ENCODE measurements at places on chromosomes 11 and 22. TPM values are rescaled to one million over a fixed set of nuclear protein-coding genes. Genes with fewer than 3 reads are reported as not detected.

DNA sequence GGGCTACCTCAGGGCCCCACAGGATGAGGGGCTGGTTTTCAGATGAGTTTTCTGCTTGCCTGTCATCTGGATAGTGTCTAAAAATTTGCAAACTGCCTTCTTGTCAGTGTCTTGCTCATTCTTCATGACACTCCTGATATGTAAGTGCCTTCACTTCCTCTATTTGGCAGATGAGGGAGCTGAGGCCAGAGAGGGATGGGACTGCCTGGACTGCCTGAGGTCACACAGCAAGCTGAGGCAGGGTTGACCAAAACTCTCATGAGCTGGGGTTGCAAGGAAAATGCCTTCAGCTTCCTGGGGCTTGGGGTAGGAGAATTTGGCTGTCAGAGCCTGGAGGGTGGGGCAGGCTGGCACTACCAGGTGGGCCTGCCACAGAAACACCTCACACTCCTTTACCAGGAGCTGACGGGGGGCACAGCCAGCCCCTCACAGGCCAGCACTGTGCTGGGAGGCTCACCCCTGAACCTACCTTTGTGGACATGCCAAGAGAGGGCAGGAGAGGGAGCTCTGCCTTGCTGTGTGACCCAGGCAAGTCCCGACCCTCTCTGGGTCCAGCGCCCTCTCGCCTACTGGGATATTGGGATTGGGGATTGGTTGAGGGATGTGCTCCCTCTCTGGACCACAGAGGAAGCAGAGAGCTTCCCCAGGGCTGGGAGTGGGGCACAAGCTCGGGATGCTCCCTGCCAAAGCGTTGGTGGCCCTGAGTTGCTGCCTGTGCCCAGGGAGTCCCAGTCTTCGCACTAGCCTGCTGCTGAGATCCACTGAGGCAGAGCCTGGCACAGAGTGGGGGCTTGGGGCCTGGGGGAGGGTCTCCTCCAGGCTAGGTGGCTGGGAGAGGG is 1.9 kb upstream of the P2RY6 start:
- H3K4me3 ChIP-seq: no peak overlapping the region
- H3K4me1 ChIP-seq: no peaks in the 10 kb centered on the region
- no peak overlapping the region for H3K27ac ChIP-seq
- no peaks in the 10 kb centered on the region for H3K36me3 ChIP-seq
- DNase-seq: no peak

DNA sequence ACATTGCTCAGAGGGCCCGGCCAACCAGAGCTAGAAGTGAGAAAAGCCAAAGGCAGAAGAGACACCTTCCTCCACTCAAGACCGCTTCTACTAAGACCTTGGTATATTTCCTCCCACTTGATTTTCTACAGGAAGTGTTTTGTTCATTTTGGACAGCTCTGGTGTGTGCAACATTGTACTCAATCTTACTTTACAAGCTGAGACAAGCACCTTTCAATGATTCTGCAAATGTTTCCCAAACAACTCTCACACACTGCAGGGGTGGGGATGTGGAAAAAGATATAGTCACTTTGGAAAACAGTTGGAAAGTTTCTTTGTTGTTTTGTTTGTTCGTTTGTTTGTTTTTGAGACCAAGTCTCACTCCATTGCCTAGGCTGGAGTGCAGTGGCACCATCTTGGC is 15.7 kb downstream of the MYO18B start:
- no peak overlapping the region for H3K4me3 ChIP-seq
- no peak overlapping the region for H3K27ac ChIP-seq
- no peaks in the 10 kb centered on the region for H3K4me1 ChIP-seq
- H3K36me3 ChIP-seq: no peaks in the 10 kb centered on the region
- H3K27me3 ChIP-seq: no peaks in the 10 kb centered on the region

- H3K36me3 ChIP-seq: no peaks in the 10 kb centered on the region
- no peak overlapping the region for H3K4me3 ChIP-seq
- H3K27ac ChIP-seq: no peak overlapping the region
- H3K4me1 ChIP-seq: no peaks in the 10 kb centered on the region
- no peaks in the 10 kb centered on the region for H3K27me3 ChIP-seq
These were observed 83.7 kb downstream of the EXT2 start for GRCh38 chr11:44179173-44179572.

CBLIF gene
- total RNA-seq: not detected

- peaks cover 53% of the 10 kb centered on the region for H3K27me3 ChIP-seq
- H3K36me3 ChIP-seq: no peaks in the 10 kb centered on the region
- H3K4me3 ChIP-seq: no peak overlapping the region
These were observed 16.6 kb downstream of the CAVIN3 start for GRCh38 chr11:6303661-6304060.

CLDN5 gene
- total RNA-seq: 0.30 TPM

ANO1 gene
- total RNA-seq: not detected

DNA sequence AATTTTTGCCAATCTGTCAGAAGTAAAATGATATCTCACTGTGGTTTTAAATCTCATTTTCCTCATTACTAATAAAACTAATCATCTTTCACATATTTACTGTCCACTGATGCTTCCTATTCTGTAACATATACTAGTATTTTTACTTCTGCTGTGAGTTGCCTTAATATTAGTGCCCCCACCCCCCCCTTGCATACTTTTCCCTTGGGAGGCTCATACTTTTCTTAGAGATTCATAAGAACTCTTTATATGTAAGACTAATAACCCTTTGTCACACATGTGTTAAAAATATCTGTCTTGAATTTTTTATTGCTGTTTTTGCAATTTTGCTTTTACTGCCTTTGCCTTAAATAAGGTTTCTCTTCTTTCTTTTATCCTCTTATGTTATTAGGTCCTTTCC is 87.2 kb downstream of the PHF21A start:
- H3K36me3 ChIP-seq: no peaks in the 10 kb centered on the region
- no peak overlapping the region for H3K4me3 ChIP-seq
- H3K27me3 ChIP-seq: no peaks in the 10 kb centered on the region
- peaks cover 9% of the 10 kb centered on the region for H3K4me1 ChIP-seq

P2RY6 gene
- not detected for total RNA-seq

DNA sequence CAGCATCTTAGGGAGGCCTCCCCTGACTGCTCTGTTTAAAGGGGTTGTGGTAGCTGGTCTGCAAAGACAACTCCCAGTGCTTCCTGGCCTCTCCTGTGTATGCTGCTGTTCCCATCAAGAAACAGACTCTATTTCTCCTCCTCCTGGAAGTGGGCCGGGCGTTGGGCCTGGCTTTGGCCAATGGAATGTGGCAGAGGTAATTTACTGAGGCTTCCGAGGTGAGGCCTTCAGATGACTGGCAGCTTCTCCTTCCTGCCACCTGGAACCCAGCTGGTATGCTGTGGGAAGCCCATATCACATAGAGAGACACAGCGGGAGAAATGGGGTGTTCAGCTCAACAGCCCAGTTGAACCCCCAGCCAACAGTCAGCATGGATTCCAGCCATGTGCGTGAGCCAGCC is 25.1 kb upstream of the EIF3D start:
- no peaks in the 10 kb centered on the region for H3K36me3 ChIP-seq
- H3K4me3 ChIP-seq: no peak overlapping the region
- no peak for DNase-seq
- H3K4me1 ChIP-seq: no peaks in the 10 kb centered on the region
- peaks cover 9% of the 10 kb centered on the region for H3K27me3 ChIP-seq

DNA sequence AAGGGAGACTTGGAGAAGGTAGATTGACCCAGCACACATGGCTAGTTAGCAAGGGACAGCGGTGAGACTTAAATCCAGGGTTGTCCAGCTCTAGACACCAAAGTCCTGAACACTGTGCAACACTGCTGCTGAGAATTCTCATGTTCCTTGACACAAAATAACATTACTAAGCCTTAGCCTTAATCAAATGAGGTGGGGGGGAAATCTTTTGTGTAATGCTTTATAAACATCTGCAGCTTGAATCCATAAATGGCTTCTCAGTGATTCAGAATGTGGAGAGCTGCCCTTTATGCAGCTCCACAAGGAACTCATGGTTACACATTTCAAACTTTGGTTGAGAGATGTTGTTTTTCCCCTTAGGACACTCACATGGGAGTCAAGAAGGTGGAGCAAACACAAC is 80.0 kb downstream of the CD44 start:
- peaks cover 37% of the 10 kb centered on the region for H3K4me1 ChIP-seq
- DNase-seq: no peak
- peaks cover 19% of the 10 kb centered on the region for H3K36me3 ChIP-seq

FOLR1 gene
- not detected for total RNA-seq

DNA sequence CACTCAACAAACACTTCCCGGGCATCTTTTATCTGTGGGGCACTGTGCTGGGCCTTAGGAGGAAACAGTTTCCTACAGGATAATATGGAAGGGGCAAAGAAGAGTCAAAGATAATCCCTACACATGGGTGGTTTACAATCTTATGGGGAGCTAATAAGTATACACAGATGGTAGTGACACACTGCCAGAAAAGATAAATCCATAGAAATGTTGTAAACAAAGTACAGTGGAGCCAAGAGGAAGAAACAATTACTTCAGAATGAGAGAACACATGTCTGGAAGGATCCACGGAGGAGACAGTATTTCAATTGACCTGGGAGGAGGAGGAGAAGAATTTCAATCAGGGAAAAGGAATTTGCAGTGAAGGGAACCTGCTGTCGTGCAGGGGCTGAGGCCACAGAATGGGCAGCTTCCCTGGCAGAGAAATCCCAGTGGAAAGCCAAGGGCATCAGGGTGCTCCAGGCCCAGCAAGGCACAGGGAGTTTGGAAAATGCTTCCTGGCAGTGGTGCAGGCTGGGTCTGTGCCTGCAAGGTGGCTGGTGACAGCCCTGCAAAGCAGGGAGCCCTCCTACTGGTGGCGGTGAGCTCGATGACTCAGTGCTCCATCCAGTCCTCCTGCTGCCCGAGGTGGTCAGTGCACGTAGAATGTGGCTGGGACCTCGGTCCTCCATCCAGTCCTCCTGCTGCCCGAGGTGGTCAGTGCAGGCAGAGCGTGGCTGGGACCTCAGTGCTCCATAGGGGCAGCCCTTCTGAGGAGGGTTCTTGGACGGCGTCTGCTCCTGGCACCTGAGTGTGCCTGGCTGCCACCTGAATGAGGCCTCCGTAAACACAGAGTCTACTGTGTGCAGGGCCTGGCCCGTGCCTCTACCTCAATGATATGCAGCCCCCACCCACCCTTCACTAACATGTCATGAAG is 444.3 kb upstream of the B3GAT1 start:
- no peak for DNase-seq
- H3K27ac ChIP-seq: no peak overlapping the region
- H3K27me3 ChIP-seq: peaks cover 18% of the 10 kb centered on the region
- H3K36me3 ChIP-seq: no peaks in the 10 kb centered on the region
- H3K4me3 ChIP-seq: no peak overlapping the region

DNA sequence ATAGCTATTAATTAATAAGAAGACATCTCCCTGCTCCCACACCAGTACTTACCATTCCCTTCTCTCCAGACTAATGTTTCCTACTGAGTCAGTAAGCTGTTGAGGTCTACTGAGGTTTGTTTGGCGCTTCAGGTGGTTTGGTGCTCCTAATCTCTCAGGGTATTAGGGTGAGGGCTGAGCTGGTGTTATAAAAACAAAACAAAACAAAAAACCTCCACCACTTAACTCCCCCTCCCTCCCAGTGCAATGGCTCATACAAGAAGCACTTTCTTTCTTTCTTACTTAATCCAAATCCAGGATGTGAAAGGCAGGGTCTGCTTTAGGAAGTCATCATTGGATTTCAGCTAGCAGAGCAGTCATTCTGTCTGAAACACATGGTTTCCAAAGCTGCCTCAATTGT is 15.3 kb downstream of the CSTPP1 start:
- no peaks in the 10 kb centered on the region for H3K36me3 ChIP-seq
- H3K4me1 ChIP-seq: peaks cover 13% of the 10 kb centered on the region
- H3K27me3 ChIP-seq: no peaks in the 10 kb centered on the region

GLYATL2 gene
- total RNA-seq: not detected

DNA sequence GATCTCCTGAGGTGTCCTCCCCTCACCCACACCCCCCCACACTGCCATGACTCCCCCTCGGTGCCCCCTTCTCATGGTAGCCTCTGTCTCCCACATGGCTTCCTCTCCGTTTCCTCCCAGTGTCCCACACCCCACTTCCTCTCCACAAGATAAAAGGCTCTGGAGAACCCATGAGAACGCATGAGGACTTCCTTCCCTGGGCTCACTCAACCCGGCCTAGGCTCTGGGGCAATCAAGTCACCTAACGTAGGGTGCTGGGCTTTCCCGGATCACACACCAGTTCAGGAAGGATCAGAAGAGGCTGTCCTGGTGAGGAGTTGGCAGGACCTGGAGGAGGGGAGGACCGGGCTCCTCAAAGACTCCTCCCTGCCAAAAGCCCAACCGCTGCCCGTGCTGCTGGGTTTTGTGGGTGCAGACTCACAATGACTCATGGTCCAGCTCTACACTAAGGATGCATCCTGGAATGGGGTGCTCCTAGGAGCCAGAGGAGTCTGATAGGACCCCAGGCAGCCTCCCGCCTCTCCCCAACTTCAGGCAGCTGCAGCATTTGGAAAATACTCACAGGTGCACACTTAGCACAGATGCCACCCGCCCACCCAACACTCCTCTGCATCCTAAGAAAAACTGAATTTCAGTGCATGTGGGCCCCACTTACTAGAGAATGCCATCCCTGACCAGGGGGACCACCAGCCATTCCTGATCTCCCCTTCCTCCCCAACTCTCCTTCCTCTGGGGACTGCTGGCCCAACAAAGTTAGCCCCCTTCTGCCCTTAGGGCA is 21.0 kb downstream of the SLC22A12 start:
- H3K27ac ChIP-seq: no peak overlapping the region
- H3K27me3 ChIP-seq: no peaks in the 10 kb centered on the region
- H3K4me3 ChIP-seq: no peak overlapping the region
- peaks cover 13% of the 10 kb centered on the region for H3K4me1 ChIP-seq
- DNase-seq: no peak

- DNase-seq: no peak
- no peaks in the 10 kb centered on the region for H3K27me3 ChIP-seq
- no peak overlapping the region for H3K27ac ChIP-seq
- no peaks in the 10 kb centered on the region for H3K36me3 ChIP-seq
- peaks cover 7% of the 10 kb centered on the region for H3K4me1 ChIP-seq
- H3K4me3 ChIP-seq: no peak overlapping the region
These were observed 35.5 kb downstream of the RPL27A start for GRCh38 chr11:8717876-8718753.
